ENCODE measurements at places on chromosomes 7 and 10. TPM values are rescaled to one million over a fixed set of nuclear protein-coding genes. Genes with fewer than 3 reads are reported as not detected.

The ACBD7 gene
- 2.0 TPM for total RNA-seq

The CDHR1 gene
- not detected for total RNA-seq

The AGBL3 gene
- total RNA-seq, result 1.0 TPM

The C10orf67 gene
- total RNA-seq, result 0.19 TPM

The PVRIG gene
- not detected for total RNA-seq

The CTAGE6 gene
- not detected for total RNA-seq

The LRRD1 gene
- total RNA-seq, result not detected

The STK32C gene
- 12.6 TPM for total RNA-seq

The NKX1-2 gene
- total RNA-seq, result not detected

The SLC13A1 gene
- not detected for total RNA-seq

The FAM24B gene
- 48.2 TPM for total RNA-seq

The CNPY1 gene
- total RNA-seq, result not detected

The GPR22 gene
- not detected for total RNA-seq

The GALNT17 gene
- total RNA-seq, result not detected

GRCh38 chr10:67004690-67005089 lies 78.9 kb downstream of the LRRTM3 start:
- no peak for DNase-seq

DNA sequence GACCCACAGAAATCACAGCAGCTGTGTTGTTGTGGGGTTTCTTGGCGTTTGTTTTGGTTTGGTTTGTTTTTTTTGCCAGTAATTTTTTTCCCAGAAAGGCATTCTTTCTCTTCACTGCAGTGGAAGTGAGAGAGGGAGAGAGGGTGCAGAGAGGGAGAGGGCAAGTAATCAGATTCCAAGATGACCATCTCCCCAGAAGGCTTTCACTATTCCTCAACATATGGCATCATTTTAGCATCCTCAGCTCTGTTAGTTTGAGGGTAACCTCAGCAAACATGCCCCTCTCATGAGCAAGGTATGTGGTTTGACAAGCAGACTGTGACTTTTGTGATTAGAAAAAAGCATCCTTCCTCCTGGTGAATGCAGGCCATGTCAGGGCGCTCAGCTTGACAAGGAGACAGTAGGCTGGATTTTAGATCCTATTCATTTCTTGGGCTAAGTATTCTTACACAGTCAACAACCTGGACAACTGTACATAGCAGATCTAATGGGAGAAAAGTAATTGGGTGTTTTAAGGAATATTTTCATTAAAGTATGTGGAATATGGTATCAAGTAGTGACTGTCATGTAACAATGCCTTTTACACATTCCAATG lies 86.3 kb upstream of the PIK3CG start:
- DNase-seq, result peak; percentile 69

DNA sequence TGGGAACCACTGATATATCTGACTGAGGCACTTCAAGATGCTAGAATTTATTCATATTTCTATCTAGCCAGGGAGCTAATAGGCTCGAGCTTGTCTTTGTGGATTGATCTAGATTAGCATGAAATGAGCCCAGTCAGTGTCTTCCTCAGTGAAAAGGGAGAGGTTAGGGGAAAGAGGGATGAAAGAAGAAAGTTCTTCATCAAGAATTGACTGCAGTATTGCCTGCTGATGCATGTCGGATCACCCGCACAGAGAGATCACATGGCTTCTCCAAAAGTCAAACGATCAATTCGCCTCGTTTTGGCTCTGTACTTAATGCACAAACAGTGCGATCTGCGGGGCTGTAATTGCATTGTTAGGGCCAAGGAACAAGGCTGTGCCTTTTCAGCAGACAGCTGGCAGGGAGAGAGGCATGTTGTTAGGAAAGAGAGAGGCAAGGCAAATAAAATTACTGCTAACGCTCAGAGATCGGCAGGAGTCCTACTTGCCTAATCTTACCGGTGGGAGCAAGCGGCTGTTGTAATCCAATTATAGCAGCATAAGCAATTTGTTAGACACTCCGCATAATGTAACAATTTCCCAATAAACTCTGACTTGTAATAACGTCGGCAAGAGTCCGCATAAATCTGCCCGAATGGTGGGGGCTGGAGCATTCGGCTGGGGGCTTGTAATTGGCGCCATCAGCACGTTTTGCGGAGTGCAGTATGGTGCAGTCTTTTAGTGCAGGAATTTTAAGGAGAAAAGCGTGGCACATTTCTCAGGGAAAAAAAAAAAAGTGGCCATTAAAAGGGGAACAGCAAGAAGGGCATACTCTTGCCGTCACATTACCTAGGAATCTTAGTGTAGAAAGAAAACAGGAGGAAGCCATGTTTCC lies 102.1 kb downstream of the POLL start:
- DNase-seq, result no peak

GRCh38 chr7:135189961-135190360 lies 19.5 kb upstream of the CYREN start:
- DNase-seq, result no peak

DNA sequence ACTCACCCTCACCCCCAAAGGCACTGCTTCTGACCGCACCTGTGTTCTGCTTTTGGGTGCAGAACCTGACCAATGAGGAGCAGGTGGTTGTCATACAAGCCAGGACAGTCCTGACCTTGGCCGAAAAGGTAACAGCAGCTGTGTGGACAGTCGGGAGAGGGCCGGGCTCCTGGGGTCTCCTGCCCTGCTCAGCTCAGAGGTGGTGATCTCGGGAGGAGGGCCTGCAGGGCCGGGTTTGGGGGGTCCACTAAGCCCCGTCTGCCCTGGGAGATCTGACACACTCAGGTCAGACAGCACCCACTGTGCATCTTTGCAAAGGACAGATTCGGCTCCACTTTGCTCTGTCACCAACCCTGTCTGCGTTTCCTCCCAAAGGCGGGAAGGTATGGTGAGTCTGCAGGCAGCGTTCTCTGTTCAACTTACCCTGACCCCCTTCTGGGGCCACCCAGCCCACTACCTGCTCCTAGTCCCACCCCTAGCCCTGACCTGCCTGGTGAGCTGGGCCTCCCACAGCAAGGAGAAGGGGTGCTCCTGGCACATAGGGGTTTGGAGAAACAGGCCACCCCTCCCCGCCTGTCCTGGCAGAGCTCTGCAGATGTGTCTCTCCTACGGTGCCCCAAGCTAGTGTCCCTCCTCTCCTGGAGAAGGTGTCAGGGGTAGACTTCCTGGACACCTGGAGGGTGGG lies 33.7 kb upstream of the DPYSL4 start:
- DNase-seq, result no peak

GRCh38 chr10:74824900-74825370 lies 1.5 kb upstream of the KAT6B start:
- DNase-seq, result no peak

- peak; percentile 43 for DNase-seq
These were observed 307.3 kb downstream of the CAMK1D start for GRCh38 chr10:12656518-12657142.

DNA sequence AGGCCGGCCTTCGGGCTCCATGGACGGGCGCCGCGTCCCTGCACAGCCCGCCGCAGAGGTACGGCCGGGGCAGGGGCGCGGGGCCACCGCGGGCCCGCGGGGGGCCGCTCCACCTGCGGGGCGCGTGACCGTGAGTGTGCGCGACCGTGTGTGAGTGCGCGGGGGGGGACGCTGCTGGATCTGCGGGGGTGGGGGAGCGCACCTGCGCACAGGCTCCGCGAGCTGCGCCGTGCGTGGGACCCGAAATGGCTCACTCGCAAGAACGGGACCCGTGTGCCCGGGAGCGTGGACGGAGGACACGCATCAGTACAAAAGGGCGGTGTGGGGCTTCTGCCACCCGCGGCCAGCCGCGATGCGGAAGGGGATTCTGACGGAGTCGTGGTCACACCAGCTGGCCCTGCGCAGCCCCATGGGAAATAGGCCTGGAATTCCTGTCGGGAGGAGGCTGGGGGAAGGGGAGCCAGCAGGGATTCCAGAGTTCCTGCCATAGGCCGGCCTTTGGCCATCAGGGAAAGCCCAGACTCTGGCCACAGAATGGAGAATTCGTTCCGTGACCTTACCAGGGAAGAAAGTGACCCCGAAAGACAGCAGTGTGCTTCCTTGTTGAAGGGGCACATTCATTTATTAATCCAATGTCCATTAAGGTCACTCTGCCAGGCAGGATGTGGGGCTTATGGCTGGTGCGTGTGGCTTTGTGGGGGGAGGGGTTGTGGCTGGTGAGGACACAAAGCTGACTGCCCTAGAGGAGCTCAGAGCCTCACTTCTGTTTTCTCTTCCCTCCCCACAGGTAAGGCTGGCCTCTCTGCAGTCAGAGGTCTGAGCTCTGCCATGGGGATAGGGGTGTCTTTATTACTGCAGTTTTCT lies 494 bp downstream of the REPIN1 start:
- peak; percentile 87 for DNase-seq

DNA sequence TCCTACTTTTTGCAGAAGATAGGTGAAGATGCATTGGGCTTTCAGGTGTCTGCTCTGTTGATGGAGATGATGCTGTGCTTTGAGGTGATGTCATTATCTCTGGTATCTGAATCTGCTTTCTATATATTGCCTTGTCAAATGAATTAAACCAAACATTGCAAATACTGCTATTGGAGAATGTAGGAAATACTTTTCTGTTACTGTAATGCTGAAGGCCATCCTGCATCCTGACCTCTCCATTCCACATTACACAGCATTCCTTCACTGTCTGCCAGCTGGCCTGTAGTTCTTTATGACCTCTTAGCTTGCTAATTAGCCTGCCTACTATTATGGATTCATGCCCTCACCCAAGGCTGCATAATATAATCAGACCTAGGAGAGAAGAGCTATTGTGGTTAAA lies 73.2 kb downstream of the VCL start:
- DNase-seq, result peak; percentile 60

DNA sequence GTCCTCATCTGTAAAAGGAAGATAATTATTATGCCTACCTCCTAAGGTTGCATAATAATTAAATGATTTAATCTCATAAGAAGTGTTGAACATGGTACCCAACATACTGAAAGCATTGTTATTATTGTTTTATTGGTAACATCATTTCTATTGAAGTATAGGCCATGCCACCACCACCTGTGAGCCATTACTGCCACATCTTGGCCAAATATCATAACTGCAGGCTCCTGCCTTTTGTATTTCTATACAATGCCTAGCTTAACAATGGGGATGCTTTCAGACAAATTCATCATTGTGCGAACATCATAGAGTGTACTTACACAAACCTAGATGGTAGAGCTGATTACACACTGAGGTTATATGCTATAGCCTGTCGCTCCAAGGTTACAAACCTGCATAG lies 61.1 kb upstream of the NPSR1 start:
- no peak for DNase-seq

DNA sequence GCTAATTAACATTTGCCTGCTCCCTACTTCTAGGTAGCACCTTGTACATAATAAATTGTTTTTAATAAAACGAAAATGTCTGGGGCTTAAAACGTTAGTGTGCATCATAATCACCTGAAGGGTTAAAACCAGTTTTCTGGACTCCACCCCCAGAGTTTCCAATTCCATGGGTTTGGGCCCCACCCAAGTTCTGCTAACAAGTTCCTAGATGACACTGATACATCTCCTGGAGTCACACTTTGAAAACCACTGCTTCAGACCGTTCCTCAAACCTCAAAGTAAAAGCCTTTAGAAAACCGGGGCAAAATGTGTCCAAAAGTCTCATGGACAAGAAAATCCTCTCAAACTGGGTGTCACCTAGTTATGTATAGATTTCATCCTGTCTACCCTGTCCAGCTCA lies 9.3 kb downstream of the OSBPL3 start:
- DNase-seq, result peak; percentile 83

DNA sequence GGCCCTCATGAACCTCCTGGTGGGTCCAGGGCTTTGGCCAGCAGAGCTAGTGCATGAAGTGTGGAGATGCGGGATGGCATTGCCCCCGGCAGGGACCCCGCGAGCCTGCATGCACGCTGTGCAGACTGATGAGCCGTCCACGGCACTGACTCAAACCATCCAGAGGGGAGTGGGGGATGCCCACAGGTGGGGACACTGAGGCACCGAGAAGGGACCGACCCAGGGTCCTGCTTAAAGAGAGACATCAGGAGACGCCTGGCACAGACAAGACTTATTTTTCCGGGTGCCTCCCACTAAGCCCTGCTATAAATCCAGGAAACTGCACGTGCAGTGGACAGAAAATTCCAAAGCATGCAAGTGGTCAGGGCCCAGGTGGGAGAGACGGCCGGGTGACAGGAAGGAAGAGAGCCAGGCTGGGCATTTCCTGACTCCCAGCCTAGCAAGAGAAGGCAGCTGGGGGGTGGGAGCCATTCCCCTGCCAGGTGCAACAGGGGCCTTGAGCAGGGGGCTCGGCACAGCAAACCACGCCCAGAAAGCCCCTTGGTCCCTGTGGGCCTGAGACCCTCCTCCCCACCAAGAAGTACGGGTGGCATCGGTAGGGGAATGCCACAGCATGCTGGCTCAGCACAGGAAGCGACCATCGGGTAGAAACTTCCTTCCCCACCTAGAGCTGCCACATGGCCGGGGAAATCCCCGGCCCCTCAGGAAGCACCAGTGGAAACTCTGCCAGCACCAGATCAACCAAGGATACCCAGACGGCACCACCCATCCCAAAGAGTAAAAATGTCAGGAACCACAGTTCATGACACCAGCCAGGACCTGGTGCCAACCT lies 91.5 kb downstream of the FOXL3 start:
- no peak for DNase-seq

GRCh38 chr7:158077151-158077840 lies 510.3 kb downstream of the PTPRN2 start:
- no peak for DNase-seq

- no peak for DNase-seq
These were observed 12.0 kb downstream of the DENND10 start for GRCh38 chr10:119115926-119116325.

DNA sequence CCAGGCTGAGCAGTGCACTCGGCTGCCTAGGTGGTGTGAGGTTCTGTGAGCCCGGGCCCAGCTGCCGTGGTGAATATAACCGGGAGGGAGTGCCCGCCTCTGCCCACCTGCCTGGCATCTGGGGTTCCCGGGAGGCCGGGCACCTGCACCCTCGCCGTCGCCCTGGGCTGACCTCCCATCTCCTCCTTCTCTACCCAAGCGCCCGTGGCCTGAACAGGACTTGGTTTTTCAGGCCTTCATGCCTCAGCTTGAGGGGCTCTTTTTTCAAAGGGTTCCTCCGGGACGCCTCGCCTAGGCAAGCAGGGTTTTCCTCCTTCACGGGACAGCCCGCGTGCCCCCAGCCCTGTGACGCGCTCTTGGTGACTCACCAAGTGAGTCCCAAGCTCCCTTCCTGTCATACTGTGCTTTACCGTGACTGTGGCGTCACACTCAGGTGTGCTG lies 9.9 kb downstream of the INPP5A start:
- no peak for DNase-seq

- no peak for DNase-seq
These were observed 120.2 kb downstream of the SORBS1 start for GRCh38 chr10:95440756-95441546.

GRCh38 chr10:123564631-123565030 lies 101.5 kb upstream of the GPR26 start:
- no peak for DNase-seq

DNA sequence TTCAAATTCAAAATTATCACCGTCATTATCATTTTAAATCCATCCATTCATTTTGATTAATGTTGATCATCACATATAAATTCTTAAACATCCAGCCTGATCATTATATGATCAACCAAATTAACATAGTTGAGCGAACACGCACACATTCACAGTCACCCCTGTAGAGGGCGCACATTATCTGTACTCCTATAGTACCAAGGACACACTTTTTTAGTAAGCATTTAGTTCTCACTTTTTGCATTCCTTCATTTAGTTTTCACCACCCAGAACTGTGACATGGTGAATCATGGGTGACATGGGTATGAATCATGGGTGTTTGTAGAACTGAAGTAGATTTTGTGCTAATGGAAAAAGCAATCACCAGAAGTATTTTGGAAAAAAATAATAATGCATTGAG lies 26.0 kb upstream of the ZNF735 start:
- DNase-seq, result peak; percentile 17
